ENCODE measurements at places on chromosomes 2 and 18. TPM values are rescaled to one million over a fixed set of nuclear protein-coding genes. Genes with fewer than 3 reads are reported as not detected.

DNA sequence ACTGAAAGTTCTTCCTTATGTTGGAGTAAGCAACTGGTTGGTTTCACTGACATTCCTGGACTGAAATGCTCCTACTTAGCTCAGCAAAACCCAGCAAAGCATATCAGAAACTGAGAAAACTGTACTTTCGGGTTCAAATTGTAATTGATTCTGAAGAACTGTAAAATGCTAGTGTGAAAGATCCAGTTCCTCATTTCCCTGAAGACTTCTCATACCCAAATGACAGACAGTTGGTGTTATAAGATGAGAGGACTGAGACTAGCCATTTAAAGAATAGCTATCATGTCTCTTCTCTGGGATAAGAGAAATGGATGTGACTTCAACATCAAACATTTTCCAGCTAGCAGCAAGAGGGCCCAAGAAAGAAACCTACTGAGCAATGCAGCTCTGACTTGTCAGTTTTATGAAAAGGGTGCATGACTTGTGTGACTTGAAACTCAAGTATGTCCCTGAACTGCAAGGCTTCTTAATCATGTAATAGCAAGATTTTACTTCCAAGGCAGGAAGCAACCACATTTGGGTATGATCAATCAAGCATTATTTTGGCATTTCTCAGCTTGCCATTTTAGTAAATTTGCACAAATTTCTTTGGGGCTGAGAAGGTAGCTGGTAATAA is 420.3 kb upstream of the MMADHC start:
- no peak for DNase-seq
- no peaks in the 10 kb centered on the region for H3K27me3 ChIP-seq
- no peaks in the 10 kb centered on the region for H3K36me3 ChIP-seq
- H3K27ac ChIP-seq, result no peak overlapping the region

- H3K27ac ChIP-seq, result no peak overlapping the region
- no peaks in the 10 kb centered on the region for H3K27me3 ChIP-seq
- no peak for DNase-seq
- no peaks in the 10 kb centered on the region for H3K36me3 ChIP-seq
Observed at GRCh38 chr18:73766910-73767515, 380.6 kb downstream of the FBXO15 start.

The CDK15 gene
- 0.47 TPM for total RNA-seq

GRCh38 chr2:141482697-141483096 is 648.1 kb downstream of the LRP1B start:
- H3K36me3 ChIP-seq, result no peaks in the 10 kb centered on the region
- H3K27ac ChIP-seq, result no peak overlapping the region
- no peaks in the 10 kb centered on the region for H3K27me3 ChIP-seq
- no peak overlapping the region for H3K4me3 ChIP-seq
- no peaks in the 10 kb centered on the region for H3K4me1 ChIP-seq
- DNase-seq, result no peak

DNA sequence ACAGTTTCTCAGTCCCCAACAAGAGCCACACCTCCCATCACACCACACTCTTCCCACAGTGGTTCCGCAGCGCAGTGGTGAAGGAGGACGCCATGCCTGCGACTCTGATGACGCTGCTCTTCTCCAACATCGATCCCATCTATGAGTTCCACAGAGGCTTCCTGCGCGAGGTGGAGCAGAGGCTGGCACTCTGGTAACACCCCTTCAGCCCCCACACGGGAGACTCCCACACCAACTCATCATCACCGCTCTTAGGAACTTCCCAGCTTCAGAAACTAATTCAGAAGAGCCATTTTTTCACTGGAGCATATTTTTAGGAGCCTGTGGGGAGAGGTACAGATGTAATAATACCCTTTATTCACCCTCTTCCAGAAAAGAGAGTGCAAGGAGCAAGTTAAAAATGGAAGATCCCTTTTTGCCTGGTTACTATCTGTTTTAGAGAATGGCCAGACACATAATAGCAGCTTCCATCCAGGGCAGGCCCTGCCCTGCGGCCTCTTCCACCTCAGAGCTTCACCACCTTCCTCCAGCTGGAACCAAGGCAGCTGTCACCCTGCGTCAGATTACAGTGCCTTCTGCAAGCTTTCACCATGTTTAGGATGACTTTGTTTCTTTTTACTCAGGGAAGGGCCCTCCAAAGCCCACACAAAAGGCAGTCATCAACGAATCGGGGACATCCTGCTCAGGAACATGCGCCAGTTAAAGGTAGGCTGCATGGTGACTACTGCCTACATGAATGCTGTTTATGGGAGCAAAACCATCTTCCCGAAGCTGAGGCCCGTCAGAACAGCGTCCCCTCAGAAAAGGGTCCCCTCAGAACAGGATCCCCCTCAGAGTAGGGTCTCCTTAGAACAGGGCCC is 44.9 kb downstream of the STK25 start:
- no peak overlapping the region for H3K4me3 ChIP-seq
- peak; percentile 86 for DNase-seq
- no peaks in the 10 kb centered on the region for H3K36me3 ChIP-seq
- H3K27ac ChIP-seq, result peak overlapping the region; percentile 30

DNA sequence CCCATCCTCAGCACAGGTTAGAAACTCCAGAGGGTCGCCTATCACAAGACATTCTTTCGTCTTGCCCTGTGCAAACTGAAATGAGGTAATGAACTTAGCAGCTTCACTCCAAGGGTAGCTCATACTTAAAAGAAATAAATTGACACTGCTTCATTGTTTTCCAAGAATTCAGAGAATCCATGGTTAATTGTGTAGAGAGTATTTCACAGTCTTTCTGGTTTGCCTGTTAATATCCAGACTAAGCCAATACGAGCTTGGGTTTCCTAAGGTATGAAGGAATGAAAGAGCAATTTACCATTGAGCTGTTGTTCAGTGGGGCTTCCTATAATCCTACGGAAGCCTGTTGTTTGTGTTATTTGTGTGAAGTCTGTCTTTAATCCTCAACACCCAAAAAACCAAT is 58.7 kb downstream of the FAM124B start:
- no peaks in the 10 kb centered on the region for H3K27me3 ChIP-seq
- peak; percentile 72 for DNase-seq
- no peaks in the 10 kb centered on the region for H3K36me3 ChIP-seq
- peaks cover 32% of the 10 kb centered on the region for H3K4me1 ChIP-seq
- H3K4me3 ChIP-seq, result no peak overlapping the region

The SNORC gene
- total RNA-seq, result 0.33 TPM
